ENCODE measurements at places on chromosomes 3 and 15.
A peak's percentile ranks its signal among the peaks of the same experiment; 100 is the strongest.

GRCh38 chr3:58323529-58324390 lies 8.9 kb upstream of the PXK start:
- no peak for DNase-seq

GRCh38 chr3:28322464-28322863 lies 26.1 kb upstream of the ZCWPW2 start:
- DNase-seq = no peak

DNA sequence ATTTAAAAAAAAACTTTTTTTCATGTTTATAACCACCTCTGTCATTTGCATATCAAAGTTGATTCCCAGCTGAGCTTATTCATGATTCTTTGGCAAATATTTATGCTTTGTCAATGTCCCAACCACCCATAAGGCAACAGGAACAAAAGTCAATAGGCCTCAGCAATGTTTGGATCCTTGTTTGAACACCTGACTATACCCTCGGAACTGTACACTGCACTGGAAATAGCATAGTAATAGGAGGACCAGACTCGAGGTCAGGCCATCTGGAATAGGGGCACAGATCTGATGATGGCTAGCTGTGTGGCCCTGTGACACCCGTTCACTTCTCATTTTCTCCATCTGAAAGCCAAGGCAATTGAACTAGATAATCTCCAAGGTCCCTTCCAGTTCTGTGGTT lies 301.7 kb upstream of the ATP11B start:
- DNase-seq = no peak

DNA sequence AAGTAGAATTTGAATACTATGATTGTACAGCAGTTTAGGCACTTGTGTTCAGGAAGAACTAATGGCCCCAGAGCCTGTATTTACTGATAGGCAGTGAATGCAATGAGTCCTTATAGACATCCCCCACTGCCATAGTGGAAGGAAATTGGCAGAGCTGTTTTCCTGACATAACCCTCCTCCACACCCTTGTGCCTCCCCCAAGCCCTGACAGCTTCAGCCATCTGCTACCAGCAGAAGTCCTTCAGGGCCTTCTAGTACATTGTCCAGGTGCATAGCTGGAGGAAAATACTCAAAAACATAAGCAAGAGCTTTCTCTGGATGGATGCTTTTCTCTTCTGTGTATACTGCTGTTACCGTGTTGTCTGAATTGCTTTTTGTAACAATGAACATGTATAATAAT lies 20.6 kb downstream of the ARHGAP31 start:
- DNase-seq = no peak

DNA sequence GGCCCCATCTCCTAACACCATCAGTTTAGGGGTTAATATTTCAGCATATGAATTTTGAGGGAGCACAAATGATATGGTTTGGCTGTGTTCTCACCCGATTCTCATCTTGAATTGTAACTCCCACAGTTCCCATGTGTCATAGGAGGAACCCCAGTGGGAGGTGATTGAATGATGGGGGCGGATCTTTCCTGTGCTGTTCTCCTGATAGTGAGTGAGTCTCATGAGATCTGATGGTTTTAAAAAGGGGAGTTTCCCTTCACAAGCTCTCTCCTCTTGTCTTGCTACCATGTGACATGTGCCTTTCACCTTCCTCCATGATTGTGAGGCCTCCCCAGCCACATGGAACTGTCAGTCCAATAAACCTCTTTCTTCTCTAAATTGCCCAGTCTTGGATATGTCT lies 73.8 kb upstream of the TJP1 start:
- no peak for DNase-seq

GRCh38 chr3:188343894-188344293 lies 189.9 kb downstream of the LPP start:
- DNase-seq = no peak

- no peak for DNase-seq
These were observed 33.5 kb downstream of the CCDC13 start for GRCh38 chr3:42739401-42740158.

DNA sequence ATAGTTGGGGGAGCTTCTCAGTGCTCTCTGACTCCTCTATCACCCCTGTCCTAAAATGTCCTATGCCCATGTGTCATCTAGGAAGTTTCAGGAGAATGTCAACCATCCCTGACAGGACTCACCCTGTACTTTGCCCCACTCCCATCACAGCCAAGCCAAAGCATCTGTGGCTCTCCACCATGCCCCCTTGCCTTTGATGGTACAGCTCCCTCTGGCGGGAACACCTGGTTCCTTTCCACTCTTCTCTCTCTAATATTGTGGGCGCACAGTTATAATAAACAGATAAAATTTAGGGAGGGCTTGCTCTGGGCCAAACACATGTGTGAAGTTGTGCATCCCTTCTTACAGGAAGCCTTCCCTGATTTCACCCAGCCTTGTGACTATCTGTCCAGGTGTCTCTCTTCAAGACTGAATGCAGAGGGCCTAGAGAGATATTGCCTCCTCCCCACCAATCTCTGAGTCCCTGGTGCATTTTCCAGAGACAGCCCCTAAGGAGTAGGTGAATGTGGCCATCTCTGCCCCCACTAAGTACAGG lies 62.8 kb downstream of the ISG20 start:
- peak; percentile 42 for DNase-seq

DNA sequence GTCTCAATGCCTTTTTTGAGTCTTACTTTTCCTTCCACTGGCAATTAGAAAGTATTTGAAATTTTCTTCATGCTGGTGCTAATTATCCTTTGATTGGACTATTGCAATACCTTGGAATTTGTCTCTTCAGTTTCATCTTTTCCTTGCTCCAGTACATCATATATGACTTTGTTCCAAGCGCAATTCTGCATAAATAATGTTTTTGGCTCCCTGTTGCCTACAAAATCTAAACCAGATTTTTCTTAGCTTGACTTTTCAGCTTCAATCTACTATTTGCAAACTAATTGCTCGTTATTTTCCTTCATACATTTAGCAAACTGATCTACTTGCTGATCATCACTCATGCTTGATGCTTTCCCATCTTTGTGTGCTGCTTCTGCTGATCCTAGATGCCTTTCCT lies 230.8 kb upstream of the GPR149 start:
- DNase-seq = no peak

GRCh38 chr3:182668541-182668940 lies 124.8 kb upstream of the ATP11B start:
- no peak for DNase-seq

DNA sequence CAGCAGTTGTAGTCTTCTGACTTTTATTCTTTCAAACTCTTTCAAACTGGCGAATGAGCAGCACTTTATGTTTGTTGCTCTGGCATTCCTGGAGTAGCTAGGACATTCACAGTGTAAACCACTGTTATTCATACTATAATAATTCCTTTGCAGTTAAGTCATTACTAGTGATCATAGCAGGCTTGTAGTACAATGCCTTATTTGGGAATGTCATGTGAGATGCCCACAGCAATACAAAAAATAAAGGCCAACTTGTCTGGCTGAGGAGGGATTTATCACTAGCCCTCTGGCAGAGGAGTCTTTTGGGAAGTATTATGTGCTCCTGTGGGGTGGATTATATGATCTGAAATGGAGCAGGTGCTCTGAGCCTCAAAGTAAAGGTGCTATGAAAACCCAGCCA lies 197.2 kb downstream of the VGLL3 start:
- DNase-seq = no peak

GRCh38 chr15:70466305-70466704 lies 297.1 kb downstream of the UACA start:
- DNase-seq = no peak

- DNase-seq = no peak
These were observed 21.6 kb downstream of the COL8A1 start for GRCh38 chr3:99659951-99660350.

DNA sequence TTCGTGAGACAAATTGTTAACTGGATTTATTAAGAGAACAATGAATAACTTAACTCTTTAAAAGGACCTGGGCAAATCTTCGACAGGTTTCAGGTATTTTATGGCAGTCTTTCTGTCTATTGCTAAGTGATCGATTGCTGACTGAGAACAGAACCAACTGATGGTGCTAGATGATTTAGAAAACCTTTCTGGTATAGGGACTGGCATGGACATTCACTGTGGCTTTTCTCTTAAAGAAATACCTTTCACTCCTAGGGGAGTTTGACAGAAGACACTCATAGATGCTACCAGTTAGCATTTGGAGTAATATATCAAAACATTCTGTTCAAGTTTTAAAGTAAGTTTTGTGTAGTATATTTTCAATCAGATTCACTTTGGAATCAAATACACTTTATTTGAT lies 654 bp downstream of the PPARG start:
- no peak for DNase-seq

- no peak for DNase-seq
These were observed 29.5 kb upstream of the MGA start for GRCh38 chr15:41630616-41631217.

- no peak for DNase-seq
These were observed 90.7 kb downstream of the IGF2BP2 start for GRCh38 chr3:185733980-185734724.

DNA sequence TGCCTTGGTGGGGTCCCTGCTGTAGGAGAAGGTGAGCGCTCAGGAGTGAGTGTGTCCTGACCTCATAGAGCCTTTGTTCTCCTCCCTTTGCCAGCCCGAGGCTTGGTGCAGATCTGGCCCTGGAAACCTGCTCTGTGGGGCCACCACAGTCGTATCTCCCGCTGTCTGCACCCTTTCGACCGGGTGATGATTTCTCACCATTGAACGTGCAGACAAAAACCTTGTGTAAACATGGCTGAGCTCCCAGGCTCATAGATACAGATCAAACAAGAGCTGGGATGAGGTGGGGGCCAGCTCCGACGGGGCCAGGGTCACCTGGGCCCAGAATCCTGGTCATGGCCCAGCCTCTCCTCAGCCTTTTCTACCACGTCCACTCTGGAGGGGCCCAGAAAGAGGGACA lies 34.6 kb upstream of the ESYT3 start:
- DNase-seq = no peak

DNA sequence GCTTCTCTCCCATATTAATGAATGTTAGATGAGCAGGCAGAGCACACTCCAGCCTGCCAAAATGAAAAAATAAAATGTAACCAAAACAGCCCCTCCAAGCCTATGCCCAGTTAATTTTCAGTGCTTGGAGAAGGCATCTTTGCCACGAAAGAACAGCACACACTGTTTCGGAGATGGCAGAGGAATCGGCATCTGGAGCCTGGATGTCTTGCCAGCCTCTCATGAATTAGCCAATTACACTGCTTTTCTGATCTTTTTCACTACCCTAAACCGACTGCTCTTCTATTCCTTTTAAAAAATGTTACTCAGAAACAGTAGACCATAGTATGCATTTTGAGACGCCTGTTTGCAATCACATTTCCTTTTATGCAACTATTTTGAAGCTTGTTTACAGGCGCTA lies 249.6 kb downstream of the TLE3 start:
- no peak for DNase-seq

- no peak for DNase-seq
These were observed 248.2 kb upstream of the GPR149 start for GRCh38 chr3:154678041-154678654.

DNA sequence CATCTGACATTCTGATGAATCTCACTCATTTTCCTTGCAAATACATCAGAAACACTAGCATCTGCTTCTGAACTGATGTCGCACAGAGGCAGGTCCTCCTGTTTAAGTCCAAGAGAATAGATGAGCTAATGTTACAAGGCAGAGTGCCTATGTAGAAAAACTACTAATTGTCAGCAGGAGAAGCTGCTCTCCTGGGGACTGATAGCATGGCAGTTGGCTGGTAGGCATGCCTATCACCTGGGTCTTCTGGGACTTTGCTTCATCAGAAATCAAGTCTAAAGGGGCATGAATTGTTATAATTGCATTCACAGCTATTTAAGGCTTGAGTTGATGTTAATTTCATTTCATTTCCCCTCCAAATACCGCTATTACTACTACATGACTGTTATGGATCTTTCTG lies 457.2 kb downstream of the RAP2B start:
- DNase-seq = no peak

- DNase-seq = no peak
These were observed 66.6 kb downstream of the TGFBR2 start for GRCh38 chr3:30672959-30673358.

DNA sequence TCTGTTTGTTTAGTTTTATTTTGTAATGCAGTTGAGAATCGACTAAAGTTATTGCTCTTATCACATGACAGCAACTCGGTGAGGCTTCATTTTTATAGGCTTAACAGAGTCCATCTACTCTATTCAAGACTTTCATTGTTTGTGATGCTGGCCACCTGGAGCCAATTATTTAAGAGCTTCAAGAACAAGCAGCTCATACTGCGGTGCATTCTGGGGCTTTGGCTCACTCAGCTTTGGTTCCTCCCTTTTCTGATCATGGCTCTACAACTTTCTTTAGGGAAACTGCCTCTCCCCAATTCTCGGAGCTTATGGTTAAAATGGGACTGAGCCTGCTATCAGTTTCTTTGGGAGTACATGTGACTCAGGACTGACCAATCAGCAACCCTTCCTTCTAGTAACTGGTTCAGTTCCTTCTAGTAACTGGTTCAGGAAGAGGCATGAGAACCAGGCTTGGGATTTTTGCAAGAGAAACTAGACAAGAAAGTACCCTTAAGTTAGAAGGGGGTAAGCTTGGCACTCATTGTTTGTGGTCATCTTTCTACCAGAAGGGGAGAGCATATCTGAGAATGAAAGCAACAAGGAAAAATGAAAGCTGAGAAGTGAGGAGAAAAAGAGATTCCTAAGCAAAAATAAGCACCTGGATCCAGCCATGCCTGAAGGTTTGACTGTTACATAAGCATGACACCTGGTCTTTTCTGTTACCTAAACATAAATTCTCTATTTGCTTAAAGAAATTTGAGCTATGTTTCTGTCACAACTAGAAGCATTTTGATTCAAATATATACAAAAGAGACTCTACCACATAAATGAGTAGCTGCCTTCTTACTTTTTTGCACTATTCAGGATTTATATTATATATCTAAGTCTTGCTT lies 24.1 kb upstream of the ARHGEF3 start:
- no peak for DNase-seq

DNA sequence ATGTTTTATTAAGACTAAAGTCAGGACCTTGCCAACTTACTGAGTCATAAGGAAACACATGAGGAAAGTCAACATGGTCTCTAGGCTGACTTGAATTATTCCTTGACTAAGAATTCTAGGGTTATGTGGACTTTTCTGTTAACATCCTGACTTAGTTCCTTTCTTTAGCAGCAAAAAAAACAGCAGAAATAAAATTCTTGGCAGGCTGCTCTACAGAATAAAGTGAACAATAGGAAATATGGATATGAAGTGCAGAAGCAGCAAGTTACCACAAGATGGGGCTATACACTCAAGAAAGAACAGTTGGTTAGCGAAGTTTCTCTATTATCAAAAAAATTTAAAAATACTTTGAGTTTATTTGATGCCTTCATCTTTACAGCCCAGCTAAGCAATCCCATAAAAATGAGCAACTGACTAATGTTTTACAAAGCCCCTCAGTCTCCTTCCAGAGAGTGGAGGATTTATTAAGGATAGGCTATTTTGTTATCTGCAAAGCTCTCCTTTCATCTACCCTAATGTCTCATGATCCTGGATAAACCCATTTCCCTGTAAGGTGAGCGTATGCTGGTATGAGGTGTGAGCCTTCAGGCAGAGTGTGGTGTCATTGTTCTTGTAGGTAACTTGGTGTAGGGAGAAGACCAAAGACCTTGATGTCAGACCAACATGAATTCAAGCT lies 23.1 kb upstream of the MCCC1 start:
- DNase-seq = peak; percentile 12
